Fibroblast of lung (primary cell): ENCODE measurements at places on chromosomes 11 and 22. TPM values are rescaled to one million over a fixed set of nuclear protein-coding genes. Genes with fewer than 3 reads are reported as not detected.

DNA sequence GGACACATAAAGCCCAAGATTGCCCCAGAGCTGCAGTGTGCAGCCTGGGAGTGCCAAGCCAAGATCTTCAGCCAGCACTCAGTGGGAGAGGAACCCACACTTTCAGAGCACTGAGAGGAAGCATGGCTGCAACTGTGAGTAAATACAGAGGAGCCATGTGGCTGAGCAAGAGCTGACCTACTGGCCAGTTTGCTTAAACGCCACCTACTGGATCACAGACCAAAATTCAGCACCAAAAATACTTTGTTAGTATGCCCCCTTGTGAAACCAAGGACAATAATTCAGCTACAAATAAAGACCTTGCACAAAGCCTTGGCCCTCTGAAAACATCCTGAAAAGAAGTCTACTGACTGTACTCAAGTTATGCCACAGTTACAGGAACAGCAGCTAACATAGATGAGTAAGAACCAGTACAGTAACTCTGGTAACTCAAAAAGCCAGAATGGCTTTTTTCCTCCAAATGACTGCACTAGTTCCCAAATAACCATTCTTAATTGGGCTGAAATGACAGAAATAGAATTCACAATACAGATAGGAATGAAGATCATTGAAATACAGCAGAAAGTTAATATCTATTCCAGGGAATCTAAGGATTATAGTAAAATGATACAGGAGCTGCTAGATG is 10.1 kb upstream of the OR4A15 start:
- no peak for DNase-seq

GRCh38 chr11:113159988-113160807 is 154.2 kb upstream of the TTC12 start:
- DNase-seq, result no peak

GRCh38 chr22:23745791-23746190 is 5.1 kb downstream of the ZNF70 start:
- no peak for DNase-seq

- DNase-seq, result peak; percentile 11
Observed at GRCh38 chr11:102389253-102389652, 42.2 kb downstream of the BIRC2 start.

- no peak for DNase-seq
Observed at GRCh38 chr11:17611049-17611448, 64.0 kb downstream of the OTOG start.

DNA sequence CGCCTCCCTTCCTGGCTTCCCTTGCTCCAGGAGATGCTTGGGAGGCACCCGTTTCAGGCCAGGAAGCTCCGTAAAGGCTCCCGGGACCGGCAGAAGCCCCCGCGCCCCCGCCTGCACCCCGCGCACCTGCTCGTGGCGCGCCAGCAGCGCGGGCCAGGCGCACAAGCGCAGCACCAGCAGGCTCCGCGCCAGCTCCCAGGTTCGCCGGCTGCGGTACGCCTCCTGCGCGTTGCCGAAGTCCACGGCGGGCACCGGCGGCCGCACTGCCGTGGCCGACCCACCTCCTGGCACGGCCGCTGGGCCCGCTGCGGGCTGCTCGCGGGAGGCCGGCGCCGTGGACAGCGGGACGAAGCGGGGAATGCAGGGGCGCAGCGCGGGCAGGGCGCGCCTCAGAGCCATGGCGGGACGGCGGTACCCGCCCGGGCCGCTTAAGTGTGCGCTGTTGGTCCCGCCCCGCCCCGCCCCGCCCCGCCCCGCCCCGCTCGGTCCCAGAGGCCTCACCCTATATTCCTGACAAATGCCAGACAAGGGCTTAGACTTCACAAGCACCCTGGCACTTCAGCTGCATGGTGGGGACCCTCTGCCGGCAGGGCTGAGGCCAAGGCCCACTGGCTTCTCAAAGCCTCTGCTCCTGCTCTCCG is at the start of gene PRODH:
Gene PRODH (minus strand): TSS at position 405 of the 641 bp plus-strand sequence. CDS start 6 bp downstream, at position 399.
- DNase-seq, result no peak

DNA sequence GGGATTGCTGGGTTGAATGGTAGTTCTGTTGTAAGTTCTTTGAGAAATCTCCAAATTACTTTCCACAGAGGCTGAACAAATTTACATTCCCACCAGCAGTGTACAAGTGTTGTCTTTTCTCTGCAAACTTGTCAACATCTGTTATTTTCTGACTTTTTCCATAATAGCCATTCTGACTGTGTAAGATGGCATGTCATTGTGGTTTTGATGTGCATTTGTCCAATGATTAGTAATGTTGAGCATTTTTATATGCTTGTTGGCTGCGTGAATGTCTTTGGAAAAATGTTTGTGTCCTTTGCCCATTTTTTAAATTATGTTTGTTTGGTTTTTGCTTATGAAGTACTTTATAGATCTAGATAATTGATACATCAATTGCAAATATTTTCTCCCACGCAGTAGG is 1025.0 kb downstream of the JRKL start:
- no peak for DNase-seq

DNA sequence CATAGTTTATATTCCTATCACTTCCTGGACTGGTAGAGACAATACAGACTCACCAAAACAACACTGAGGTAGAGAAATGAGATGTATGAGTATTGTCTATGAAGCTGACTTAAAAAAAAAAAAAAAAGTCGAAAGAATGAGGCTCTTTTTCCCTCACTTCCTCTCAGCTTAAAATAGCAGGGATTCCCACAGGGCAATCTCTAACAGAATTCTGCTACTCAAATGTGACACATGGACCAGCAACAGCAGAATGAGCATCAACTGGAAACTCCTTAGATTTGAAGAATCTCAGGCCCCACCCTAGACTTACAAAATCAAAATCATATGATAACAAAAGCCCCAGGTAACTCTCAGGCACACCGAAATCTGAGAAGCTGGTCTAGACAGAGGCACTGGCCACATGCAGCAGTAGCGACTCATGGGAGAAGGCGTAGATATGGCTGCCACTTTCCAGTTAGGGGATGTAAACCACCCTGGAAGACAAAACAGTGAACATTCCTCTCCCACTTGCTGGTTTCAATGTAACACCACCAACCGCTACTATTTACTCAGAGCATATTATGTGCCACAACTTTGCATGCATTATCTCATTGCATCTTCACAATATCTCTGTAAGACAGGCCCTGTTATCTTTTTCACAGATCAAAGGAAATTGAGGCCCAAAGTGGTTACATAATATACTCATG is 128.0 kb downstream of the RBFOX2 start:
- DNase-seq, result peak; percentile 85

- no peak for DNase-seq
Observed at GRCh38 chr11:2391181-2391975, 9.2 kb upstream of the TSSC4 start.

- DNase-seq, result peak; percentile 70
Observed at GRCh38 chr11:19660076-19660475, 52.6 kb upstream of the NAV2 start.

DNA sequence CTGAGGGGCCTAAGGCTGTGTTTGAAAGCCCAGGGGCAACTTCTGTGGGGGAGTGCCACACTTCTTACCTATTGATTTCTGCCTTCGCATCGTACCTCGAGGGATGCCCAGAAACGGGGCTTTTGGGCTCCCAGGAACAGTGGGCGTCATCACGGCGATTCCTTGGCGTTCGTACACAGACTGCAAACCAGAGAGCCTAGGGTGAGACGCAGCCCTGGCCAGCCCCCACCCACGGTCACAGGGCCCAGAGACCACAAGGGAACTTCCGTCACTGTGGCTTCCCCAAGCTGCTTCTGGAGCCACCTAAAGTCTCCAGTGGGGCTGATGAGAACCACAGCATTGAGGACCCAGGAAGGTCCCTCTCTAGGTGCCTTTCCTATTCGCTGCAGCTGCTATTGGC is 91.9 kb downstream of the CTTN start:
- no peak for DNase-seq

DNA sequence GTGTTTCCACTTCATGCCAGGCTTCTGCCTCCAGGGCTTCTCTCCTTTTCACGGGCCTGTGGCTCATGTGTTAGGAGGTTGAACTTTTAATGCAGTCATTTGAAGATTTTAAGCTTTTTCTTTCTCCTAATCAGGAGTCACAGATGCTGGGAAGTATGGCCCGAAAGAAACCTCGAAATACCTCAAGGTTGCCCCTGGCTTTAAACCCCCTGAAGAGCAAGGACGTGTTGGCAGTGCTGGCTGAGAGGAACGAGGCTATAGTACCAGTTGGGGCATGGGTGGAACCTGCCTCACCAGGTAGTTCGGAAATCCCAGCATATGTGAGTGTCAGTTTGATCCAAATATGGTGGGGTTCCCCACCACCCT is 571 bp downstream of the CCDC15 start:
- DNase-seq, result no peak

GRCh38 chr11:117900121-117900648 is 23.7 kb upstream of the FXYD6 start:
- DNase-seq, result no peak

DNA sequence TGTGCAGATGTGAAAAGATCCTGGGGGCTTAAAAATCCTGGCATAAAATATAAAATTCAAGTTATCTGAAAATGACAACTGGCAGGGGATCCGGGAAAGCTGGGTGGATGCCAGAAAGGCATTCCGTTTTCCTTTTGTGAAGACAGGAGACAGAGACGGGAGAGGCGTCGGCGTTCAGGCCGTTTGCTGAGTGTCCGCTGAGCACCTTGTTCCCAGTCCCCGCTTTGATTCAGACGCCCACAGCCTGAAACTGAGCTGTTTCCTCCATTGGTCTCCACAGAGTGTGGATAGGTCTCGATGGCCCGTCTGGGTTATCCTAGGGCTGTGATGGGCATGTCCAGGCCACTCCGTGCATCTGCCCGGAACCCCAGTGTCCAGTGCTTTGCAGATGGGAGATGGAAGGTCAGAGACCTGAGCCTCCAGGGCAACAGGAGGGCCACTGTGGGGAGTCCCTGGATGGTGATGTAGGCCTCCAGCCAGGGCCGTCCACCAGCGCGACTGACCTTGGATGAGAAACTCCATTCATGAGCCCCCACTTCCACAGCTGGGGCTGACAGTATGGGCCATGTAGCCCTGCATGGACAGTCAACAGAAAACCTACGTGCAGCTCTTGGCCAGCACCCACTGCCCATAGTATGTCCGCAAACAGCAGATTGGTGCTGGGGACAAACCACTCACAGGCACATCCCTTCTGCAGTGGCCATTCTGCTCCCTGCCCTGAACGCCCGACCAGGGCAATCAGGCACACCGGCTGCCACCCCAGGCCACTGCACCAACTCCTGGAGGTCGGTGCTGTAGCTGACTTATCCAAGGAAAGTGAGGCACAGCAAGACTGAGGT is 11.6 kb downstream of the MRGPRF start:
- no peak for DNase-seq

- DNase-seq, result no peak
Observed at GRCh38 chr11:11814614-11815452, 26.9 kb upstream of the USP47 start.

GRCh38 chr11:326842-327580 is 6.4 kb upstream of the IFITM3 start:
- DNase-seq, result peak; percentile 71

GRCh38 chr11:39804271-39804670 is 1655.2 kb downstream of the LRRC4C start:
- DNase-seq, result no peak

- DNase-seq, result peak; percentile 32
Observed at GRCh38 chr11:47551086-47551485, 1.8 kb downstream of the CELF1 start.

DNA sequence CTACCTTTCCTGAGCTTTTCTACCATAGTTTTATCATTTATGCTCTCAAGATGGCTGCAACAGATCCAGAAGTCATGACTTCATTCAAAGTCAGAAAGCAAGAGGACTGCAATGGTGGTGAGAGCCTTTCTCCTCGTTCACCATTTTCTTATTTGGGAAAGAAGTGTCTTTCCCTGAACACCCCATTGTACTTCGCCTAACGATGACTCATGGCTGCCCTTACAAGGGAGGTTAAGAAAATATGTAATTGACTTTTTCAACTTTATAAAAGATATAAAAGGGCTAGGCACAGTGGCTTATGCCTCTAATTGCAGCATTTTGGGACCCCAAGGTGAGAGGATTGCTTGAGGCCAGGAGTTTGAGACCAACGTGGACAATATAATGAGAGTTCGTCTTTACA is 541.7 kb downstream of the METTL15 start:
- DNase-seq, result peak; percentile 30

DNA sequence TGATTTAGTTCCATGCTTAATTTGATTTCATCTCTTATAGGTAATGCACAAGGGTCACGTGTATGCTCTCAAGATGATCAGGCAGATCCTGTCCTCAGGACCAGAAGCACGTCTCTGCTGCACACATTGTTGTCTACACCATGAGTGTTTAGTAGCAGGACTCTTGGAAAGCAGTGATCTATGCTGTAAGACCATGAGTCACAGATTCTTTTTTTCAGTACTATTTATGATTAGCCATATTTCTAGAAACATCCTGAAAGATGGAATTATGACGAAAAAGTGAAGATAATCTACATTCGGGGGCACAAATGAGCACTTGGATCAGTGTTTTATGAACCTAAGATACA is 29.6 kb downstream of the ZBED4 start:
- peak; percentile 34 for DNase-seq

DNA sequence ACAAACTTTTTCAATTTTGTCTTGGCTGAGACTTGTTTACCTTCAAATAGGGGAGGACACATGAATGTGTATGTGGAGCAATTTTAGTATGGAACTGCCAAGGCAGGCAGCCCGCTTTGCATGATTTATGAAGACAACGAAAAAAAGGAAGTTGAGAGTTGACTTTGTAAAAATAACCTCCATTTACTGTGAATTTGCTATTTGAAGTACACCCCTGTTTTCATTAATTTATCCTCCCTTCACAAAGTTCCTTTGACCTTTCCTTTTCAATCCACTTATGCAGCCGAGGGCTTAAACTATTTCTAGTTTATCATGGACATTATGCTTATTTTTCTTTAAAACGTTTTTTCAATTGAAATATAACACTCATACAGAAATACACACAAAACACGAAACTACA is 369.6 kb upstream of the CADM1 start:
- no peak for DNase-seq

DNA sequence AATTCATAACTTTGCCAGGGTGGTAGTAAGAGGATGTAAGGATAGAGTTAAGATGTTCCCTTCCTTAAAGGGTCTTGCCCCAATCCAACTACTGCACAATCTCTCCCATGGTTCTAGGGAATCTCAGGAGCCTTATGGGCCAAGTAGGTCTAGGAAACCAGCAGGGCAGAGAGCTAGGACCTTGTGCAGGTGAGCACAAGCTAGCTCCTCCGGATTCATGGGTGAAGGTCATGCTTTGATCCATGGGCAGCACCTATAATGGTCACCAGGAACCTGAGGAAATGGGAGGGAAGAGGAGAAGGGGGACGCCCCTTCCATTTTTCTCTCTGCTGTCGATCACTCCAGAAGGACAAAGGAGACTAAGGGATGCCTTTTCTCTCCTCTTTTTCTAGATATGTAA is 16.8 kb downstream of the KCNJ11 start:
- DNase-seq, result peak; percentile 60

GRCh38 chr11:31968461-31969358 is 122.2 kb upstream of the RCN1 start:
- DNase-seq, result peak; percentile 91

CHRM4 gene
- polyA plus RNA-seq, result 0.03 and 0.05 TPM in 2 replicates

TCN2 gene
- polyA plus RNA-seq, result 10.8 and 12.0 TPM in 2 replicates

DRD4 gene
- polyA plus RNA-seq, result not detected in 2 replicates

PLAAT5 gene
- polyA plus RNA-seq, result 0.07 and 0.16 TPM in 2 replicates

UCP2 gene
- 10.7 and 11.5 TPM in 2 replicates for polyA plus RNA-seq
